ENCODE measurements at places on chromosomes 11 and 22. TPM values are rescaled to one million over a fixed set of nuclear protein-coding genes. Genes with fewer than 3 reads are reported as not detected.

- DNase-seq, result no peak
These were observed 3.8 kb downstream of the PIM3 start for GRCh38 chr22:49964136-49965090.

DNA sequence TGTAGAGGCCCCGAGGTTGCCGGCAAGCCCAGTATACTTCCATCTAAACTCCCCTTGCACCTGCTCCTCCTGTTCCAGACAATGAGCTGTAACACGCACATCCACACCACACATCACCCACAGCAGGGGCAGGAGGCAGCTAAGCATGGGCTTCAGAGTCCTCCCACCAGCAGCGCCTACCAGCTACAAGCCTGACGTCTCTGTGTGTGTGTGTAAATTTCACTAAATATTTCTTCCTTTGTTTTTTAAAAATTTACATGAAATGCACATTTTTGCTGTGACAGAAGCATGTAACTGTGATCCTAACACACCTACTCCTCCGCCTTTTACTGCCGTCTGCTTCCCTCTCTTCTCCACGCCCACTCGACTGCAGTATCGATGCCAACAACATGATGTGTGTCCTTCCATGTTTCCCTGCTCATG is 29.4 kb upstream of the PACSIN2 start:
- DNase-seq, result no peak

DNA sequence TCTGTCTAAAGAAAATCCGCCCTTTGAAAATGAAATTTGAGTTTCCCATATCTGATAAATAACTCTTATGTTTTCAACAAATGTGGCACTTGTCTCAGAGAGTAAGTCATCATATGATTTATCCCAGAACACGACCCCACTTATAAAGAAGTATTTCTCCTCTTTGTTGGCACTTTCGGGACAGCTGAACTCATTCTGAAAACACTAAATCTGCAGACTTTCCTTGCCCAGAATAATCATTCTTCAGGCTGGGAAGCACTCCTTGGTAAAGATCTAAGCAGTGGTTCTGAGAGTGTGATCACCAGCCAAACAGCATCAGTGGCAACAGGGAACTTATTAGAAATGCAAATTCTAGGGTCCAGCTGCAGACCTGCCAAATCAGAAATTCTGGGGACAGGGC is 532.2 kb upstream of the API5 start:
- no peak for DNase-seq

GRCh38 chr11:38460896-38461295 is 1862.9 kb upstream of the RAG2 start:
- DNase-seq, result no peak

DNA sequence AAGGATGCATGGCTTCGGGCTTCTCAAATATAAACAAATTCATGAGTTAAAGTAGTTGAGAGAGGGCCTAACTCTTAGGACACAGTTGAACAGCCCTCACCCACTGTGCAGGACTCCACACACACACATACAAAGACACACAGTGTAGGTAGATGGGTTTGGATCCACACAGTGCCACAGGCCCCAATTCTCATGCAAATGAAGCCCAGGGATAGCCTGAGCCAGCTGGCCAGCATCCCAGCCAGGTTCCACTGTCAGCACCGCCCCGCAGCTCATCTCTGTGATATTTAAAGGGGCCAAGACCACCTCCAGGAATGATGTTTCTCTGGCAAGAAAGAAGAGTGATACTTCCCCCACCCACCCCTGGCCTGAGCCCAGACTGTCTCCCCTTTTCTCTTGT is 11.7 kb downstream of the SLC35C1 start:
- DNase-seq, result no peak

GRCh38 chr11:15327786-15328231 is 213.1 kb downstream of the INSC start:
- DNase-seq, result peak; percentile 35

DNA sequence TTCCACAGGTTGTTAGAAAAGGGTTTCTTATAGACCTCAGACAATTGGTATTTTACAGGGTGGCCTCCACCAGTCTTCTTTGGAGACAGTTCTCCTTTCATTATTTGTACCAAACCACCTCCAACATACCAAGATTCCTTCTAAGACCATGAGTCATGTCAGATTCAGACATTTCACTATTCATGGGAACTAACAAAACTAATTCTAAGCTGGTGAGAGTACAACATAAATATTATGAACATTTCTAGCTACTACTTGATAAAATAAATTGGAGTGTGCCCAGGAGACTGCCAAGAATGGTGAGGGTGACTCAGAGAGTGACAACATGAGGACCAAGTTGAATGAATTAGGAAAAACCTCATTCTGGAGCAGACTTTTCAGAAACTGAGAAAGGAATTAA is 494.6 kb upstream of the LRRC4C start:
- DNase-seq, result peak; percentile 0

DNA sequence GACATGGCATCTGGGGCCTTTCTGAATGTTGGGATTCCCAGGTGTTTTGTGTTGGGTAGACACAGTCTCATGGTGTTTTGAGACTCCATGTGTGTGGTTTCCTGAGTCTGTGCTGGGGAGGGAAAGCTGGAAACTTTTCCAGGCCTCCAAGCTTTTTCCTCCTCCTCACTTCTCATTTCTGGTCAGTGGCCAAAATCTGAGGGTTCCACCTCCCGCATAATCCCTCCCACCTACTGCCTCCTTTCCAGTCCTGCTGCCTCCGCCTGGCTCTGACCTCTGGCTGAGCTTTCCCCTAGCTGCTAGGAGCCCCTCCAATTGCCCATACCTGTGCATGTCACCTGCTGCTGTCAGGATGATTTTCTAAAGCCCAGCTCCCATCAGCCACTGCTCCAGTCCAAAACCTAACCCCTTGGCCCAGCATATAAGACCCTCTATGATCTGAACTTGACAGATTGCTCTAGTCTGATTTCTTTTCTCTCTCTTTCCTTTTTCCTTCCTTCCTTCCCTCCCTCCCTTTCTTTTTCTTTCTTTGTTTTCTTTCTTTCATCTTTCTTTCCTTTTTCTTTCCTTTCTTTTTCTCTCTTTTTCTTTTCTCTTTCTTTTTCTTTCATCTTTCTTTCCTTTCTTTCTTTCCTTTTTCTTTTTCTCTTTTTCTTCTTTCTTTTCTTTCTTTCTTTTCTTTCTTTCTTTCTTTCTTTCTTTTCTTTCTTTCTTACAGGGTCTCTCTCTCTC is 51.4 kb upstream of the NECTIN1 start:
- no peak for DNase-seq

The ART5 gene
- total RNA-seq, result not detected

The MICAL2 gene
- 182 TPM for total RNA-seq

The KDM4E gene
- not detected for total RNA-seq

Measured in GM23248 (cell line).